ENCODE measurements at places on chromosomes 1 and 21.

GRCh38 chr1:203326830-203327683 lies 21.7 kb downstream of the BTG2 start:
- peak; percentile 95 for DNase-seq

GRCh38 chr1:15719381-15720120 lies 16.5 kb upstream of the SLC25A34 start:
- DNase-seq = no peak

DNA sequence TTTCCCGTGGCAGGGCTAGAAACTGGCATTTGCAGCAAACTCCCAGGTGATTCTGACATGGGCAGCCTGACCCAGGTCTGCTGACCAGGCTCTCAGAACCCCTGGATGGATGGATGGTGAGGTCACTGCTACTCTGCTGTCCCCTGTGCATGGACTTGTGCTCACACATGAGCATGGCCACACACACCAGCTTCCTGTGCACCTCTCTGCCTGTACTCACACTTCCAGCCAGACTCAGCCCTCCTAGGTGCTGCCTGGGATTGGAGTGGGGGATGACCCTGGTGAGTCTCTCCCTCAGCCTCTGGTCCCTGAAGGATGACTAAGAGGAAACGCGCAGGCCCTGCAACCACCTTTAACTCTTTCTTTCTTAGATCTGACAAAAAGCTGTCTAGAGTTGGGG lies 361.1 kb downstream of the HHAT start:
- no peak for DNase-seq

- DNase-seq = no peak
These were observed 125.1 kb downstream of the MRPS6 start for GRCh38 chr21:34198231-34199120.

GRCh38 chr21:32448803-32449594 lies 36.5 kb downstream of the EVA1C start:
- no peak for DNase-seq

- DNase-seq = no peak
These were observed 188.8 kb downstream of the TTLL7 start for GRCh38 chr1:83810144-83810543.

DNA sequence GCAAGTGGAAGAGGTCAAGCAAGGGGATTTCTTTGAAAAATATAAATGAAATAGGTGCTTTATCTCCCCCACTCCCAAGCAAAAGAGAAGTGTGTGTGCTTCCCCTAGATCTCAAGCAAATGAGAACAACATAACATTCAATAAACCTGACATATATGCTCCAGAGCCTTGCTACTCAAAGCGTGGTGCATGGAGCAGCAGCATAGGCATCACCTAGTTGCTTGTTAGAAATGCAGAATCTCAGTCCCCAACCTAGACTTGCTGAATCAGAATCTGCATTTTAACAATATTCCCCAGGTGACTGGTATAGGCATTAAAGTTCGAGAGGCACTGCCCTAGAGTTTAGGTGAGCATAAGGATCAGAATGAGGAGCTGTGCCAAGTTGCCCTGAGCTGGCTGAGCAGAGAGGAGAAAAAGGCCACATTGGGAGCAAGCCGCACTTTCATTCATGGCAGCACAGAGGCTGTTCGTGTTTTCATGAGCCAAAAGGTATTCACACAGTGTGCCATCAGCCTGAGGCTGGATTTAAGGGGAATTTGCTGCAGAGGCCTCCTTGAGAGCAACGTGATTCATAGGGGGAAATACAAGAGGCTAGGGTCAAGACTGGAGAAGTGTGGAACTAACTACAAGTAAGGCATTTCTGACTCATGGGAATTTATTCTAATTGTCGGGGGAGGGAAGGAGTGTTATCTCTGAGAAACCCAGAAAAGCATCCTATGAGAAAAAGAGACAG lies 14.3 kb upstream of the LPAR3 start:
- no peak for DNase-seq

GRCh38 chr1:178408871-178409270 lies 87.9 kb downstream of the CLEC20A start:
- DNase-seq = no peak

DNA sequence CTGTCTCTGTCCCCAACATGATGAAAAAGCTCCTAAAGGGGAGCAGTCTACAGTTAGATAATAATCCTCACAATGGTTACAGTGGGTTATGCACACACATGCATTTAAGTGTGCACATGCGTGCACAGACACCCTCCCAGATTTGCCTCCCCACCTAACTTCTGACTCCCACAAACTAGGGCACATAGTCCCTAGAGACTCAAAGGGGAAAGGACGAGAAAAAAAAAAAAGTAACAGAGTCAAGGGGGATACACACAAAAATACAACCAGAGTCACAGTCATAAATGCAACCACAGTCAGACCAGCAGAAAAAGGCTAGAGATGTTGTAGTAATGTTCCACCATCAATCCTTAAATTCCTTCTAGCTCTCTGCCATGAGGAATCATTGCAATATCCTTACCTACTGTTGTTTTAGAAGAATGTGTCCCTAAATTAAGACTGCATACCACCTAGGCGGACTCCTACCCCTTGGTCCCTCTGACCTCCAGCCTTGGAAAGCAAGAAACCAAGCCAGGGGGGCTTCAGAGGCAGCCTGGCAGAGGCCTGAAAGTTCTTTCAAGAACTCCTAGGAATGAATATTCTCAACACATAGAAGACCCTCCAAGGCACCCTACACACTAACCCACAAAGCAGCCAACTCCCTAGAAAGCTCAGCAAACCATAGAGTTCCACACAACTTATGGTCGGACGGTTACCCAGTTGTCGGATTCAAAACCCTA lies 1.3 kb downstream of the CRTC2 start:
- DNase-seq = no peak

DNA sequence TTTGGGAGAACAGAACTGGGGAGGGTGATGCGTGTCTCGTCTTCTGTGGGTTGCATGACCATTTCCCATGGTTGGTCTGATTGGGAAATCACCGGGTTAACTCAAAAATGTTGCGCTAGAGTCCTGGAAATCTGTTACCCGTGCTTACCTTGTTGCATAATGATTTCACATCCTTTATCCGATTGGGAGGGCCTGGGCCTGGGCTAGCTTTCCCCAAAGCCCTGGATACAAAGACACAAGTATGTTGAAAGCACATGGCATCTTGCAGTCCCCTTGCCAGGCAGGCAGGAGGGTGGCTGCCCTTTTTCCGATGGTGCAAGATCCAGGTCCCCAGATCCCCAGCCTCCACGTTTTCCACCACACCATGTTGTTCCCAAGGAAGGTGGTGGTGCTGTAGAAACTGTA lies 582 bp downstream of the TRPM2 start:
- no peak for DNase-seq

DNA sequence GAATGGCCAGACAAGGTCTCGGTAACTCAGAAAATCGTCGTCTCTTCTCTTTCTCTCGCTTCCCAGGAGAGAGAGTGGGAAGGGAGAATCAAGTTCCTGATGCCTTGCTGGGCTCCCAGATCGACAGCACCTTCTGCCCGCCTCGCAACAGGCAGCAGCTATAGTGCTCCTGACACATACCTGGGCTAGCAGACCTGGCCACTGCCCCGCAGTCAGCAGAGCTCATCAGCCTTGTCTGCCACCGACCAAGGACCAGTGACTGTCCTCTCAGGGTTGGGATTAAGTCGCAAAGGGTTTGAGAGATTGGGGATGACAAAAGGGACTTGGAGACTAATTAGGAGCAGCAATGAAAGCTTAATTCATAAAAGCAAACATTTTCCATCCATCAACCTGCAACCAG lies 4.1 kb downstream of the RUNX3 start:
- DNase-seq = no peak

DNA sequence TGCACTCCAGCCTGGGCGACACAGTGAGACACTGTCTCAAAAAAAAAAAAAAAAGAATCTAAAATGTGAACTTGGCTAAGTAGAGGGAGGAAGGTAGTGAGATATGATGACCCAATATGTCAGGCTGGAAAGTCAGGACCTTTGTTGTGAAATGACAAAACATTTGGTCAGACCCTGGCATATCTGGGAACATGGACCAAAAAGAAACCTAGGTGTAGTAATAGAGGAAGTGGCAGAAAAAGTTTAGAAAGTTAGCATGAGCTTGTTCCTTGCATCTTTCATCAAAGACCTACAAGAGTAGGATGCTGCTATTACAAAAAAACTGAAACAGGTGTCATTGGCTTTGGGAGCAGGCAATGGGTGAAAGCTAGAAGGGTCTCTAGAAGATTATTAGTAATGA lies 7.3 kb upstream of the S100A3 start:
- DNase-seq = no peak

DNA sequence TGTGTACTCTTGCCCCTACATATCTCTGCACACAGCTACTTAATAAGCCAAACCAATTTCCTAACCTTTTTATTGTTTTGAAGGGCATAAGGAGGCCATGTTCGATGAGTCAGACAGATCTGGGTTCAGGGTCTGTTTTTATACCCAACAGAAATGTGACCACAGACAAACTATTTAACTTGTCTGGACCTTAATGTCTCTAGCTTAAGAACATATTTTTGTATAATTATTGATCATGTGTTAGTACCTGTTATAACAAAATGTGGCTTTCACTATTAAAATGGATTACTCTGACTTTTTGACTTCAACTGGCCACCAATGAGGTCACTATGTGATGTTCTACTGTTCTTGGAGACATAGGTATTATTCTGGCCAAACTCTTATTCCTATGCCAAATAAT lies 507.8 kb upstream of the USP24 start:
- DNase-seq = no peak

GRCh38 chr1:50915621-50916020 lies 44.4 kb downstream of the FAF1 start:
- DNase-seq = no peak

- DNase-seq = no peak
These were observed 10.8 kb upstream of the CDA start for GRCh38 chr1:20578062-20578461.

DNA sequence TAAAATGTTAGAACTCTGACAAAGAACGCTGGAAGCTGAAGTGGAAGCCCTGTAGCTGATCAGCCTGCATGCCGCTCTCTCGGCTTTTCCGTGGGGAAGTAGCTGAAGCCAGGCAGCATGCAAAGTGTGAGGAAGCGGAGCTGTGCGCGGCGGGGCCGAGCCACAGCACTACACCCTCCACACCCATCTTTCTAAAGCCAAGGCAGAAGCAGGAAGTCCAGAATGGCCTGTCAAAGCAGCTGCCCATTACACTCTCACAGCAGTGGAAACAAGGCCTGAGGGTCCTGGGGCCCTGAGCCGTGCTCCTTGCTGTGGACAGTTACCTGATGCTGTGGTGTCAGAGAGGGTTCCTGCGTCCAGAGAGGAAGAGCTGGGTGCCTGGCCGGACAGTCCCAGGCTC lies 69.6 kb downstream of the UBR4 start:
- no peak for DNase-seq

- DNase-seq = no peak
These were observed 262.1 kb upstream of the FMN2 start for GRCh38 chr1:239829535-239829934.

DNA sequence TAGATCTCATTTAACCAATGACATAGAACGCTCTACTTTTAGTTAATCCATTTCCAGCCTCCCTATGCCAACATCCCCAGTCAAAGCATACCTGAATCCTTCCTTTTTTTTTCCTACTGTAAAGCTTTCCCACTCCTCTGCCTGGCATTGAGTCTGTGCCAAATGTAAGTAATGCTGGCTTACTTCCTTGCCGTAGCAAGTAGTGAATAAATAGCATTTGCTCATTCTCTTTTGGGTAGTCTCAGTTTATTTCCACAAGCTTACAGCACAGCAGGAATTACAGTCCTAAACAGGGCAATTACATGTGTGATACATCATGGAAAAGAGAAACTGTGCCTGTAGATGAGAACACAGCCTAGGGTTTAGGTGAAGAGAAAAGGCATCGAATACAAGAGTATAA lies 352.6 kb upstream of the NEGR1 start:
- DNase-seq = no peak

- DNase-seq = no peak
These were observed 231.5 kb upstream of the ST6GALNAC5 start for GRCh38 chr1:76635784-76636183.

Data from NCI-H187 treated with DMSO at 0.1 percent for 48 hours (cell line).